ENCODE measurements at places on chromosomes 7 and 10.

DNA sequence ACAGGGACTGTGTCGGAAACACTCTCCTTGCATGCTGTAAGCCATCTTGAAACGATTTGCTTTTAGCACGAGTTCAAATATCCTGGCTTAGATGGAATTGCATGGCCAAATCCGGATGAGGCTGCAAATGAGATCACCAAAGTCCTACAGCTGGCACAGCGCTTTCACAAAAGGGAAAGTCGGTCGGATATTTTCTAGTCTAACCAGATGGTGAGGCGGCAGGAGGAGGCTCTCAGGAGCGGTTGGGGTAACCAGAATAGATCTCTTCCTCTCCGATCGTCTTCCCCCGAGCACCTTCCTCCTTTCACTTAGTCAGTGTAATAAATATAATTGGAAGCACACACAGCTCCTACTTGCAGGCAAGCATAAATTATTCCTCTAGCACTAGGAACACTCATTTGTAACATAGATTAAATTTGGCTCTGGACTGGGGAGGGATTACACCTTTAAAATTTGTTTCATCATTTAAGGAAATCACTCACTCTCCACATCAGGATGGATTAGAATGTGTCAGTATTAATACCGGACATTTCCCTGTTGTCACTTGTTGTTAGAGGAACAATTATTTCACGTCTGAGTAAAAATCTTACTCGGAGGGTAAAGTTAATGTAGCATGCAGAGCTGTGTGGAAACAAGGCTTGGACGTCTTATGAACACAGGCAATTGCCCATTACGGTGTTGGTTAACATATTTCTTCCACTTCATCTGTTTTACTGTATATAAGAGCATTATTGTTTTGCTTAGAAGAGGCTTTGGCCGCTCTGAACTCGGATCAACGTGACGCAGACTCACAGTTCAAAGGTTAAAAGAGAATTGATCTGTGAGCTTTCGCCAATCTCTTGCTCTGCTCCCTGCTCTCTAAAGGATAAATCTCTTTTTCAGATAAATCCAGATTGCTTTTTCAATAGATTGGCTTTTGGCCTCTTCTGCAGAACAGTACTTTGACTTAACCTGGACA, 857.9 kb downstream of the TYW1 start:
- DNase-seq: no peak

DNA sequence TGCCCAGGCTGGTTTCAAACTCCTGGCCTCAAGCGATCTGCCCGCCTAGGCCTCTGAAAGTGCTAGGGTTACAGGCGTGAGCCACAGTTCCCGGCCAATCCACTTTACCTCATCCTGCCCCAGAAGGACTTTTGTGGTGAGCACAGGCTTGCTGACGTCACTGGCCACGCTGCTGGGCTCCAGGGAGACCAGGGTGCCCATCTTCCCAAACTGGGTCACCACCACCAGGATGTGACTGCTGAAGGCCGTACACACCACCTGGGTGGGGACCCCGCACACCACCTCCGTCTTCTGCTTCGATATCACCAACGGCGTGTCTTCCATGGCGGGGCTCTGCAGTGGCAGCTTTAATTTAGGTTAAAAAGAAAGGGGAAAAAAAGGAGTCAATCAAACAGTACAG, 816 bp downstream of the PSMG3 start:
- DNase-seq: no peak

DNA sequence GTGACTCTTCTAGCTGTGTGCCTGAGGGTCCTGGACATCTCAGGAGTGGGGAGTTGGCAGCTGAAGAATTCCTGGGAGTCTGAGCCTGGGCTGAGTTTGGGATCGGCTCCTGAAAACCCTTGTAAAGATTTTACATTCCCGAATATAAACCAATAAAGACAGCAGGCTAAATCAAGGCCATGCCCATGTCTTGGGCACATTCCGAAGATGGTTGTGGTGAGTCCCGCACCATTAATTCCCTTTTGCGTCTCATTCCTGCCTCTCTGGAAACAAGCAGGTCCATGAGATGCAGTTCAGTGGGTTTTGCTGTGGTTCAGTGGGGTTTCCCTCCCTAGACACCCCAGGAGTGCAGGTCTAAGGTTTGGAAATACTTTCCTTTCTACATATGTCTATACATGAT, 90.9 kb downstream of the COL26A1 start:
- DNase-seq: no peak

- DNase-seq: no peak
Observed at GRCh38 chr10:119480667-119481066, 61.9 kb downstream of the RGS10 start.

GRCh38 chr7:1513657-1514095, 9.5 kb upstream of the INTS1 start:
- no peak for DNase-seq

GRCh38 chr7:95863-96260, 96.5 kb upstream of the FAM20C start:
- no peak for DNase-seq

GRCh38 chr7:36865019-36865418, 140.7 kb upstream of the AOAH start:
- DNase-seq: no peak

DNA sequence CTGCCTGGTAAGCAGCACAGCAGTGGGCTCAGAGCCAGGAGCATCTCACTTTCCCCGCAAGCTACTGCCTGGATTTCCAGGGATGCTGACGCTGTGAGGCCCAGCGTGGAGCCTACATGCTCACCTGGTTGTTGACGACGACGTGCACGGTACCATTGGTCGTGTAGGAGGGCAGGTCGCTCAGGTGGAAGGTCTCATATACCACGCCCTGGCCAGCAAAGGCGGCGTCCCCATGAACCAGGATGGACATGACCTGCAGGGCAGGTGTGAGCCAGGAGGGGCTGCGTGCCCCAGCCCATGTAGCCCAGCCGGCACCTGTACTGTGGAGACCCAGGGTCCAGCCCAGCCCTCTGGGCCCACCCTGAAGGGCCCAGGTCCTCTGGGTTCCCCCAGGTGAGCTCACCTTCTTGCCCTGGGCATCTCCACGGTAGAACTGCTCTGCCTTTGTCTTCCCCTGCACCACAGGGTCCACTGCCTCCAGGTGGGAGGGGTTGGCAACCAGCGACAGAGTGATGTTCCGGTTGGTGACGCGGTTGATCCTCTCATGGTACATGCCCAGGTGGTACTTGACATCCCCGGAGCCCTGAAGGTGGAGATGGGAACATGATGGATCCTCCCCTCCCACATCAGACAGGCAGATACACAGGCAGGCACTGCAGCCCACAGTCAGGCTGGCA, 15.4 kb downstream of the OGDHL start:
- no peak for DNase-seq

DNA sequence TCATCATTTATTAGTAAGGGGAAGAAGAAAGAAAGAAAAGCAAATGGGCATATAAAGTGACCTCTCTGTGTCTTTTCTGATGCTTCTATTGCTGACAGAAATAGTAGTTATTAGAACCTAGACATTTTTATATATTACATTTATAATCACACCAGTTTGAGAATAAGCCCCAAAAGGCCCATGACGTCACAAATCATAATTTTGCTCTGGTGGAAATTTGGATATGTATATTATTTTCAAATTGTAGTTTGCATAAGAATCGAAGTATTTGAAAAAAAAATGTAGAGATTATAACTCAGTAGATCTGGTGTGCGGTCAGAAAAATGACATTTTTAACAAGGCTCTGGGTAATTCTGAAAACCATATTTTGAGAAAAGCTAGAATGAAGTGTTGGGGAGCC, 101.2 kb upstream of the STEAP1 start:
- no peak for DNase-seq

GRCh38 chr10:91367127-91367531, 43.0 kb upstream of the HECTD2 start:
- DNase-seq: no peak

- no peak for DNase-seq
Observed at GRCh38 chr10:9140373-9140772, 1085.9 kb downstream of the GATA3 start.

- no peak for DNase-seq
Observed at GRCh38 chr10:51377070-51377931, 303.0 kb downstream of the PRKG1 start.

- DNase-seq: no peak
Observed at GRCh38 chr10:101545898-101546297, 42.2 kb downstream of the POLL start.

GRCh38 chr7:2387897-2388636, 15.3 kb upstream of the CHST12 start:
- no peak for DNase-seq

DNA sequence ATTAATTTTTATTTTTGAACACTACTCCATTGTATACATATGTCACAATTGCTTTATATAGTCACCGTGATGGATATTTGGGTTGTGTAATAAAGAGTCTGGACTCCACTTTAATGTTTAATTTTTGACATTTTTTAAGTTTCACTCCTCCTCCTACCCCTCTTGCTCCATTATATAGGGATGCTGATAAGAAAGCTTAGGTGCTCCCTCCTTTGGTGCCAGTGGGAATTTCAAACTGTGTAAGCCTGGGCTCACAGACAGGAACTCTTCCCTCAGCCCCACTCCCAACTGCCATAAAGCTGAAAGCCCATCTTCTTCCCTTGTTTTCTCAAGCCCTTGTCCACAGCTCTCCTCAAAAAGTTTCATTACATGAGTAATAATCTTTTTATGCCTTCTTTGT, 47.6 kb downstream of the TWIST1 start:
- no peak for DNase-seq

- no peak for DNase-seq
Observed at GRCh38 chr7:157702311-157703023, 365.7 kb downstream of the DNAJB6 start.

GRCh38 chr10:118436742-118437141, 94.6 kb upstream of the FAM204A start:
- DNase-seq: no peak

- peak; percentile 81 for DNase-seq
Observed at GRCh38 chr7:130205084-130205947, at the start of gene TMEM209. TSS of gene TMEM209 (minus strand) at chr7:130205406. CDS start at chr7:130205375, 31 bp downstream.

DNA sequence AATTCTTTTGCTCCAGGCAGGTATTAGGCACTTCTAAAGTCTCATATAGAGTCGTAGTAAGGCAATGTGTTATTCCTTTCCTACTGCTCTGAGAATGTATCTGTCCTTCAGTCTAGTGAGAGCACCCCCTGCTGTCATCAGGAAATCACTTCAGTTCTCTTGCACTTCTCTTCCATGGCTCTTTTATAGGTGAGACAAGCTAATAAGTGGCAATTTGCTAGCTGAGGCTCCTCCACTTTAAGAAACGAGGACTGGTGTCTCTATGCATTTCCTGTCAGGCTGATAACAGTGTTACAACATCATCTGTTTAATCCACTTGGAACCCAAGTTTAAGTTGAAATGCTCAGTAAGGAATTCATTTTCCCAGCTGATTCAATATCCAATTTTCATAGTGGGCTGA, 350.6 kb downstream of the TFEC start:
- DNase-seq: no peak

DNA sequence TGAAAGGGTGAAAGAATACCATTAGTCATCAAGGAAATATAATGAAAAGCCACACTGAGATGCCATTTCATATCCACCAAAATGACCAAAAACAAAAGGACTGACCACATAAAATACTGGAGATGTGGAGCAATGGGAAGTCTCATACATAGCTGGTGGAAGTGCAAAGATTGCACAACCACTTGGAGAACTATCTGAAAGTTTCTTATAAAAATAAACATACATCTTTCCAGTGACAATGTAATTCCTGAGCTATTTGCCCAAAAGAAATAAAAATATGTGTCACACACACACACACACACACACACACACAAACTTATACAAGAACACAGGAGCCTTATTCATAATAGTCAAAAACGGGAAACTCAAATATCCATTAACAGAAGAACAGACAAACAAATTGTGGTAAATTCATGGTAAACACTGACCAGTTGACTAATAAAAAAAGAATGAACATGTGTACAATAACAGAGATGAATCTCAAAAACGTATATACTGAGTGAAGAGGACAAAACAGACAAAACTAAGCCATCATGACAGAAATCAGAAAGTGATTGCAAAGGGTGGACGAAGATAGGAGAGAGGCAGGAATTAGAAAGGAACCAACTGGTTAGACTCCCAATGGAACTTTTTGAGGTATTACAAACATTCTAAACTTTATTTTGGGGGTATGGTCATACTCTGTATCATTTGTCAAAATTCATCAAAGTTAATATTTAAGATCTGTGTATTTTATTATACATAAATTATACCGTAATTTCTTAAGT, 21.5 kb downstream of the WASL start:
- DNase-seq: no peak
